Dorsolateral prefrontal cortex (tissue), 122 donors: ENCODE measurements at places on chromosomes 1 and 21.
A peak's percentile ranks its signal among the peaks of the same experiment; 100 is the strongest.

DNA sequence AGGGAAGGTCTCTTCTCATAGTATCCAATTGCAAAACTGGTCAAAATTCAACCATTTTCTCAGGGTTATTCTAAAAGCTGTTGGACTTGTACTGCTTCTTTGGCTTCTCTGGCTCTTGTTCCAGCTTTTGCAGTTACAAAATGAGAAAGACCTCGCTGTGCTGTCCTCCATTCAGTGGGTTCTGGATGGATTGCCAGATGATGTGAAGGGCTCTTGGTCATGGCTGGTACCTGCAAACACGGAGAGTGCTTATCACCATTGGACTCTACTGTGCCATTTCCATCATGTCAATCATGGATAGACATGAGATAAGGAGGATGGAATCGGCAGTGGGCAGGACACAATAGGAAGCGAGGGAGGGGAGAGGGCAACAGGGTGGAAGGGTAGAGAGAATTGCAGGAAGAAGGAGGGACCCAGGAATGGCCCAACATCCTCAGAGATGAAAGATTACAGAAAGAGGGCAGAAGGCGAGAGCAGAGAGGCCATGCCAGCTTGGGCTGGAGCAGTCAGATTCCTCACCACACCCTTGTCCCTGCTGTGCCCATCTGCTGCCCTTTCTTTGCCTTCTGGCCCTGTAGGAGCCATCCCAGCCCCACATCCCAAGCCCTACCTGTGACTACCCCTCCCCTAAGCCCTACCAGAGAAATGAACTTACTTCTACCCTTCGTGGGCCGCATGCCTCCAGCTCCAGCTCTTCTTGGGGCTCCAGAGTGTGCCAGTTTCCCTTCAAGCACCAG lies 70.3 kb downstream of the HIVEP3 start:
- DNase-seq = no peak

DNA sequence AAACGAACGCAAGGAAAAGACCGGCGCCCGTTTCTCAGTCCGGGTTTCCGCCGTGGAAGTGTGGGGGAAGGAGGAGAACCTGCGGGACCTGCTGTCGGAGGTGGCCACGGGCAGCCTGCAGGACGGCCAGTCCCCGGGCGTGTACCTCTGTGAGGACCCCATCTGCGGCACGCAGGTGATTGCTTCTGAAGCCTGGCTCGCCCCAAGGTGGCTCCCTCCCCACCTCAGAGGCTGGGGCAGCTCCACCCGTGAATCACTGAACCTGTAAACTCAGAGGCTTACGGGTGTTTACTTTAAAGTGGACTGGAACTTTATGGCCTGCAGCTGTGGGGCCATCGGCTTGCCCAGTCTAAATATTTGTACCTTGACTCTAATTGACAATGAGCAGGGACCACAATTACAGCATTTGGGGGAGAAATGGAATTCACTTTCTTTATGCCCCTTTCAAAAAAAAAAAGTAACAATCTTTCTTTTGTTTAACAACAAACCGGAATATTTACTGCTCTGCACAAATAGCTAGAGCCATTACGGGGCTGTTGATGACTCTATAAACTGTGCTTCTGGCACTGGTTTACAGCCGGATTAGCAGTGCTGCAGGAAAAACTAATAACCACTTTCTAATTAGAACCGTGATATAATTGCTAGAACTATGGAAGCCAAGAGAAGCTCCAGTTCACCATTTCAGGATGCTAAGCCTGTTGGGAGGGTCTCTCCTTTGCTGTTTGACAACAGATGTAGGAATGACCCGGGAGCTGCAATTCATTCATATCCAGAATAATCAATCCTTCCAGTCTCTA lies 454.8 kb downstream of the KIF26B start:
- no peak for DNase-seq

GRCh38 chr1:94481473-94481933 lies 60.1 kb downstream of the F3 start:
- peak; percentile 41 for DNase-seq

- DNase-seq = no peak
Observed at GRCh38 chr1:178064191-178064821, 29.6 kb upstream of the RASAL2 start.

DNA sequence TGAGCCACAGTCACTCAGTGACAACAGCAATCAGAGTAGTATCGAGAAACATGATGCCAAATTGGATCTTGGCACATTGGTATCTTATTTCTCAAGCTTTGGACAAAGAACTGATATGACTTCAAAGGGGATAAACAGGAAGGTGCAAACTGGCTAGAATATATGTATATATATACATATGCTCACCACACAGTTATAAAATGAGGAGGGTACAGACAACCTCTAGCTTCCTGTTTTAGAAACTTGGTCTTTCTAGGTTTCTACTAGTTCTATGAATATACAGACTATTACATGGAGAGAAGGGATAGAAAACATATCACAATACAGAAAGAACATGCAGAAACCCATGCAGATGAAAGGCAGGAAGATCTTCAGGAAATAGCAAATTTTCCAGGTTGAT lies 292.1 kb upstream of the SNX7 start:
- DNase-seq = no peak

- no peak for DNase-seq
Observed at GRCh38 chr1:74583397-74583796, 71.0 kb upstream of the LRRC53 start.

GRCh38 chr1:116067566-116067890 lies 43.7 kb upstream of the MAB21L3 start:
- no peak for DNase-seq

GRCh38 chr1:233364695-233365539 lies 37.4 kb downstream of the MAP3K21 start:
- DNase-seq = no peak

DNA sequence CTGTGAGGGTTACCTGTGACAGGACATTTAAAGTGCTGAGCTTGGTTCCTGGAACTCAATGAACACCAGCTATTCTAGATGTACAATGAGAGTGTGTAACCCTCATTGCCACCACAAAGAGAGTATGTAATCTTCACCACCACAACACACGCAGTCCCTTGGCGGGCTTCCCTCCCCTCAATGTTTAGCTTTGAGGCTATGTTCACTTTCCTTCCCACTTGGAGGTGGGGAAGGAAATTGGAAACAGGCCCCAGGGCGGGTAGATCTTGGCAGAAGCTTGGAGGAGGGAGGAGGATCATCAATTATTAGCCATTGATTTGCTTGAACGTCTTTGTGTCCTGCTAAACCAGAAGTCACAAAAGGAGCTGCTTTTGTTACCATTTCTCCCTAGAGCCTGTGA lies 8.3 kb upstream of the COL16A1 start:
- no peak for DNase-seq

DNA sequence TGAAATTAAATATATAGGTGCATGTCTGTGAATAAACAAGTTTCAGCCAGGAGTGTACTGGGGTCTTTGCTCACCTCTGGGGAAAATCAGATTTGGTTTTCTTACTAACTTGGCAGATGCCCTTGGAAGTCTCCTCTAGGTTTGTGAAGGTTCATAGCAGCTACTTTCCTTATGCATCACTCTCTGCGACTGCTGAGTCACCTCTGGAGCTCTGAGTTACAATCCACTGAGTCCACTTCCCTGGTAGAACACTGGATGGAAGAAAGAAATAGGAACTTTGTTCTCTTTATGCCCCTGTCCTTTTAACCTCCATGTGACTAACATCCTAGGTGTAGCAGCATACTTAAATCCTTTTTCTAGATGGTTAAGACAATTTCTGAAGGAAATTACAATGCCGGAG lies 4.4 kb upstream of the FASLG start:
- no peak for DNase-seq

GRCh38 chr1:70847013-70847412 lies 200.6 kb downstream of the PTGER3 start:
- no peak for DNase-seq
